ENCODE measurements at places on chromosomes 11 and 22.

DNA sequence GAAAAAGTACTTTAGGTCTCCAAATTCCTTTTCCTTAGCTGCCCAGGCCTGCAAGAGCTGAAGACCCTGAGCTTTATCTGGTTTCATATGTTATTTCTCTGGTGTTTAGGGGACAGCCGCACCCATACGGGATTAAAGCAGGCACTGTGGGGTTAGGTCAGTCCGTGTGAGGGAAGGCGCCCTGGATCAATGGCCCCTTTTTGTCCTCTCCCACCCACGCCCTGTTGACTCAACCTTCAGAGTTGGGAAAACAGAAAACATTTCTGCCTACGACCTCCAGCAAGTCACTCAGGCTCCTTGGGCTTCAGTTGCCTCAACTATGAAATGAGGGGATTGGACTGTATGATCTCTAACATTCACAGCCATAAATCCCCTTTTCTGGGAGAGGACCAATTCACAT lies 55.2 kb upstream of the BARX2 start:
- DNase-seq, result no peak

GRCh38 chr11:9992306-9992705 lies 301.7 kb downstream of the SBF2 start:
- DNase-seq, result no peak

DNA sequence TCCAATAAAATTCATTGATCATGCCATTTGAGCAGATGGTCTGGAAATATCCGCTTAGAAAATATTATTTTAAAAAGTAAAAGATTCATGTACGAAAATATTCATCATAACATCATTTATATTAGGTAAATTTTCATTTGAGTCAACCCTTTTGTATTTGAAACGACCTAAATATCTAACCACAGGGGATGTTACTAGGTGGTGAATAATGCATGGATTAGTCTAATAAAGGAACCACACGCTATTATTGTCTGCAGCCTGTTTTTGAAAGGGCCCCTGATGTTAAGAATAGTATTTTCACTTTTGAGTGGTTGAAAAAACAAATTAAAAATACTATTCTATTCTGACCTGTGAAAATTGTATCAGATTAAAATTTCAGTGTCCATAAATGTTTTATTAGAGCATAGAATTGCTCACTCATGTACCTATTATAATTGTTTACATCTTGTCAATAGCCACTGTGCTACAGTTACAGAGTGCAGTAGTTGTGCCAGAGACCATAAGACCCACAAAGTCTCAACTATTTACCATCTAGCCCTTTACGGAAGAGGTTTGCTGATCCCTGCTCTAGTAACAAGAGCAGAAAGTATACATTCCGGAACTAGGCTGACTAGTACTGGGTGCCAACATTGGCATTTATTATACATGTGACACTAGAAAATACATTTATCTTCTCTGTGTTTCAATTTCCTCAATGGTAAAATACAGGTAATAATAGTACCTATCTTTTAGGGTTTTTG lies 176.1 kb downstream of the LRRC4C start:
- DNase-seq, result no peak

DNA sequence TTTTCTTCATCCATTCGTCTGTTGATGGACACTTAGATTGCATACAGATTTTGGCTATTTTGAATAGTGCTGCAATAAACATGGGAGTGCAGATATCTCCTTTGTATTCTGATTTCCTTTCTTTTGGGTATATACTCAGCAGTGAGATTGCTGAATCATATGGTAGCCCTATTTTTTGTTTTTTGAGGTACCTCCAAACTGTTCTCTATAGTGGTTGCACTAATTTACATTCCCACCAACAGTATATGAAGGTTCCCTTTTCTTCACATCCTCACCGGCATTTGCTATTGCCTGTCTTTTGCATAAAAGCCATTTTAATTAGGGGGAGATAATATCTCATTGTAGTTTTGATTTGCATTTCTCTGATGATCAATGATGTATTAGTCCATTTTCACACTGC lies 96.1 kb downstream of the PRR5L start:
- no peak for DNase-seq

DNA sequence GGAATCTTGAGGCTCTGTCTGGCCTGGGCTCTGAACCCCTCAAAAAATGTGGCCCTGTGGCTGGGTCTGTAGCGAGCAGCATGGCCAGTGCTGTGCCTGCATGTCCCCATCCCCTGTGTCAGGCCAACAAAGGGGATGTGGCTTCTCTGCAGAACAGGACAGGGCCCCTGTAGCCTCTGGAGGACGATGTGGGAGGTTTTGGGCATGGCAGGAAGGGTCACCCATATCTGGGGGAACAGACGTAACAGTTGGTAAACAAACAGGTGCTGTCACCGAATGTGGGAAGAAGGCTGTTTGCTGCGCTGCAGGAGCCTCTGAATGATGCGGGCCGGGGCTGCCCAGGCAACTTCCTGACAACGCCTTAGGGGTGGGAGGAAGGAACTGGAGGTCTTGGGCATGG lies 35.0 kb downstream of the LRP5 start:
- DNase-seq, result no peak

DNA sequence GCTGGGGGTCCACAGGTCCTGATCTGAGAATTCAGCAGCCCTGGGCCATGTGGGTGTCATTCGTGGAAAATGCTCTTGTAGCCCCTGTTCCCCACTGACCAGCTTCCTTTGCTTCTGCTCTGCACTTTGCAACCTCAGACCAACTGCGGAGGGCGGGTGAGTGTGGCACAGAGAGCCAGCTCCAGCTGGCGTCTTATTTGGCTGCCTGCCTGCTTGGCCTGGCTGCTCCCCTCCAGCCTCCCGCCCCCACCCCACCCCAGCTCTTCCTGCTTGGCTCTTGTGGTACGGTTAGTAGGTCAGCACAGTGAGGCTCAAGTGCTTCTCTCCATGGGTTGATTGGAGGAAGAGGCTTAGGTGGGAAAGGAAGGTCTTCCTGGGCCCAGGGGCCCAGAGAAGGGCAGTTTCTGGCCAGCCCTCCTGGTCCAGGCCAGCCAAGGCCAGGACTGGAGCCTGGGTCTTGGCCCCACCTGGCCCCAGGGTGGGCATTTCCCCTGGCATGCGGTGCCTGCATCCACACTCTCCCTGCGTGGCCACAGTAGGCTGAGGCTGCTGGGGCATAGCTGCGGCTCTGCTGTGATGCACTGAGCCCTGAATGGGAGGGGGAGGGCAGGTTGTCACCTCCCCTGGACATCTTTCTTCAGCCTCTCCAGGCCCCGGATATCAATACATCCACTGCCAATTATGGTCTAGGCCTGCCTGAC lies 26.5 kb downstream of the MYO7A start:
- no peak for DNase-seq

GRCh38 chr11:72141066-72141465 lies 5.5 kb downstream of the FOLR3 start:
- peak; percentile 55 for DNase-seq

DNA sequence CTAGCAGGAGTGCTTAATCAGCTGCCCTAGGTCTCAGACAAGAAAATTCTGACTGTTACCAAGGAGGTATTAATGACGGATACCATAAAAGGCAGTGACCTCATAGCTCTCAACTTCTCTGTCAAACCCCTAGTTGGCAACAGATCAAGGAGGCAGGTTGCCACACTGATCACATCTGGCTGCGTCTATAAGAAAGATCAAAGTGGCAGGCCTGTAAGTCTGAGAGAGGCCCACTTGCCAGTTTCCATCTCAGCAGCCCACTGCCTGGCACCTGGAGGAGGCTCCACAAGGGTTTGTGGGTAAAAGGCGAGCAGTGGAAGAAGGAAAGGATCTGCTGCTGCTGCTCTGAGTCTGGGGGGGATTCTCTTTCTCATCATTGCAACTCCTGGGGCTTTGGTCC lies 239.6 kb upstream of the MPPED2 start:
- DNase-seq, result no peak

- DNase-seq, result no peak
Measured at GRCh38 chr11:43933608-43934551, 8.6 kb upstream of the C11orf96 start.

- DNase-seq, result no peak
Measured at GRCh38 chr11:3217818-3218482, 663 bp downstream of the MRGPRG start.

- no peak for DNase-seq
Measured at GRCh38 chr11:123745764-123746451, 4.4 kb upstream of the ZNF202 start.

DNA sequence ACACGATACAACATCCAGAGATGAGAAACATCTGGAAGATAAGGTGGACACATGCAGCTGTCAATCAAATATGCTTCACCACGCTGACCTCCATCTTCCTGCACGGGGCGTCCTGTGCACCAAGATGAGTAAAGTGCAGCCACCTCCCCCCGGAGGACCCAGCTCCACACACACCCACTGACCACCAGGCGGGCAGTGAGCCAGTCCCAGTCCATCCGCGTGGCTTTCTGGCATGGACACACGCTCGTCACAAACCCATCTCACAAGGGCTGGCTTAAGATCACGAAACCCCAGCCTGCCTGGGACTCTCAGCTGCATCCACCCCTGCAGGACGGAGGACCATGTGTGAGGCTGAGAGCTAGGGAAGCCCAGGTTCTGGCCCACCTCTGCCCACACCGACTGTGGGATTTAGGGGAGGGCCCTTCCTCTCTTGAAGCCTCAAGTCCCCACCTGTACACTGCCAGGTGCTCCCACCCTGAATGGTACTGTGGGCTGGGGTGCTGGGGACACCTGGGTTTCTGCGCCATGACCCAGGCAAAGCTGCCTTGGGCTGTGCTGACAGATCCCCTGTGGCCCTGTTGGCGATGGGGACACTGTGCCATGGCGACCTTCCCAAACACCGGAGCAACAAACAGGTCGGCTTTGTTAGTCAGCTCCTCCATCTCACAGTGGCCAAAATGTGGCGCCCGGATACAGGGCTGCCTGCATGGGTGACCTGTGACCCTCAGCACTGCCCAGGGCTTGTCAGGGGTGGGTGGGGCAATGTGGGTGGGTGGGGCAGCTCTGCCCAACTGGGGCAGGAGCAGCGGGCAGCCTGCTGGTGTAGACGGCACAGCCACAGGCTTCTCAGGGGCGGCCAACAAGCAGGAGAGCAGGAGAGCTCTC lies 629.0 kb downstream of the TBC1D22A start:
- DNase-seq, result no peak

Measured in kidney glomerular epithelial cell (primary cell).